Calu3 (cell line): ENCODE measurements at places on chromosomes 7 and 10. TPM values are rescaled to one million over a fixed set of nuclear protein-coding genes. Genes with fewer than 3 reads are reported as not detected.

DNA sequence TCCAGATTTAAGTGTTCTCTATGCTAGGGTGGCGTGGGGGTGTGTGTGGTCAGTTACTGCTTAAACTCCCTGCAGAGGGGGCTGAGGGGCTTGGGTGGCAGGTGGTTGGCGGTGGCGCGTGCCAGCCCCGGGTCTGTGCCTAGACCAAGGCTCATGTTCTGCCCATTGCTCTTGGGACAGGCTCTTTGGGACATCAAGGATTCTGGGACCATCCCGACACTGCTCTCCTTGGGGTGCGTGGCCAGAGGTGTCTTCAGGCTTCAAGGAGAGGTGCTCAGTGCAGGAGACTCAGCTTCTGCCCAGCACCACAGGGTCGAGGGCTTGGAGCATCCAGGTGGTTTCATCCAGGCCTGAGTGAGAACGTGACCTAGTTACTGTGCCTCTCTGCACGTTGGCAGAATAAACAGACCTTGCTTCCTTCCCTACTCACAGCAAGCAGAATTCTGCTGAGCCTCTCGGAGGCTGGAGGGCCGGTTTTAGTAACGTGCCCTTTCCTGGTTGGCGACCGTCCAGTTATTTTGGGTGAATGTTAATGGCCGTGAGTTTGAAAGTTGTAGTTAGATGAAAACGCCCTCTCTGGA lies 39.9 kb downstream of the CAMK1D start:
- H3K27me3 ChIP-seq, result peaks cover 82% of the 10 kb centered on the region
- no peaks in the 10 kb centered on the region for H3K36me3 ChIP-seq
- peak; percentile 38 for DNase-seq
- no peak overlapping the region for H3K27ac ChIP-seq
- H3K4me1 ChIP-seq, result peaks cover 9% of the 10 kb centered on the region
- H3K4me3 ChIP-seq, result no peak overlapping the region

DNA sequence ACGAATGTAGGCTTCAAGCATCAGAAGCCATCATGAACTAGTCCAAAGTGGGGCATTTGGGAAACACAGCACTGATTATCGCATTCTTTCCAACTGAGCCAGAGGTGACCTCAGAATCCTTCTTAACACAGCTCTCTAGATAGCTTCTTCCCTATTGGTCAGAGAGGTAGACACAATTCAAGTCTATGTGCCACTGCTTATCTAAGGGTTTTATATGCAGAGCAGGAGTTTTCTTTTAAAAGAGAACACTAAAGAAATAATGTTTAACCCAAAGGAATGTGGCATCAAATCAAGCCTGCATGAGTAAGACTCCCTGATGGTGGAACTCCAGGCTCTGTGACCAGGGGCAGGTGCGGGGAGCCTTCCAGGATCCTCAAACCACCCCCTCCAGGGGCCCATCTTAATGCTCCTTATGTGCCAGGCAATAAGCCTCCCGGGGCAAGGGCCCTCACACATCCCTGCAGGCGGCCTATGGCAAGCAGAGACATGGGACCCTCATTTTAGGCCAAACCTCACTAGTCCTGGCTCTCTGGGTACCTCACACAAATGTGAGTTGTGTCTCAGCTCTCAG lies 13.8 kb downstream of the HSPA12A start:
- H3K4me1 ChIP-seq, result no peaks in the 10 kb centered on the region
- no peak for DNase-seq
- H3K4me3 ChIP-seq, result no peak overlapping the region
- no peaks in the 10 kb centered on the region for H3K36me3 ChIP-seq
- H3K27ac ChIP-seq, result no peak overlapping the region

GRCh38 chr10:11853468-11853867 lies 30.3 kb downstream of the PROSER2 start:
- no peak overlapping the region for H3K27ac ChIP-seq
- H3K4me3 ChIP-seq, result no peak overlapping the region
- peaks cover 12% of the 10 kb centered on the region for H3K36me3 ChIP-seq
- H3K4me1 ChIP-seq, result no peaks in the 10 kb centered on the region

- H3K36me3 ChIP-seq, result no peaks in the 10 kb centered on the region
- H3K4me3 ChIP-seq, result no peak overlapping the region
- H3K27ac ChIP-seq, result no peak overlapping the region
Observed at GRCh38 chr7:80583901-80584300, 54.5 kb upstream of the CD36 start.

DNA sequence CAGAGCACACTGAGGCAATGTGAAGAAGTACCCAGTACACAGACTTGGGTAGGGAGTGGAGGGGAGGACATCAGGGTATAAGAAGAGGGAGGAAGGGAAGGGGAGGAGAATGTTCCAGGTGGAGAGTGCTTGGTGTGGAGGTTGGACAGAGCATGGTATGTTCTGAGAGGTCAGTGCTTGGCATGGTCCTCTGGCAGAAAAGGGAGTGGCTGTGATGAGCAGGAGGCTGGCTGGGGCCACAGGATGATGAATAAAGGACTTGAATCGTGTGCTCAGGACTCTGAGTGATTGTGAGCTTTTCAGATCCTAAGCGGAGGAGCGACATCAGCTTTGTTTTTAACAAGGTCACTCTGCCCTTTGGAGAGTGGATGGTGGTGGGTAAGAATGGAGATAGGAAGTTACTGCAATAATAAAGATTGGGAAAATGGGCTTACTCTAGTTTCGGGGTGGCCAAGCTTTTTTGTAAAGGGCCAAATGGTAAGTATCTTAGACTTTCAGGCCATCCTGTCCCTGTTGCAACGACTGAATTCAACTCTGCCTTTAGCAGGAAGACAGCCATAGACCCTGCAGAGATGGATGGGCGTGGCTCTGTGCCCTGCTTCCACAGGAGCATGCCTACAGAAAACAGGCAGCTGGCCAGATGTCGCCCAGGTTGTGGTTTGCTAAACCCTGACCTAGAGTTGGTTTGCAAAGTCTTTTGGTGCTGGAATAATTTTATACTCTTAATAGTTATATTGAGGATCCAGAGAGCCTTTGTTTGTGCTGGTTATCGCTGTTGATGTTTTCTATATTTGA lies 8.4 kb downstream of the PPP2R2D start:
- no peaks in the 10 kb centered on the region for H3K27me3 ChIP-seq
- peaks cover 31% of the 10 kb centered on the region for H3K4me1 ChIP-seq
- no peak overlapping the region for H3K4me3 ChIP-seq
- peaks cover 10% of the 10 kb centered on the region for H3K36me3 ChIP-seq
- no peak for DNase-seq
- H3K27ac ChIP-seq, result no peak overlapping the region

DNA sequence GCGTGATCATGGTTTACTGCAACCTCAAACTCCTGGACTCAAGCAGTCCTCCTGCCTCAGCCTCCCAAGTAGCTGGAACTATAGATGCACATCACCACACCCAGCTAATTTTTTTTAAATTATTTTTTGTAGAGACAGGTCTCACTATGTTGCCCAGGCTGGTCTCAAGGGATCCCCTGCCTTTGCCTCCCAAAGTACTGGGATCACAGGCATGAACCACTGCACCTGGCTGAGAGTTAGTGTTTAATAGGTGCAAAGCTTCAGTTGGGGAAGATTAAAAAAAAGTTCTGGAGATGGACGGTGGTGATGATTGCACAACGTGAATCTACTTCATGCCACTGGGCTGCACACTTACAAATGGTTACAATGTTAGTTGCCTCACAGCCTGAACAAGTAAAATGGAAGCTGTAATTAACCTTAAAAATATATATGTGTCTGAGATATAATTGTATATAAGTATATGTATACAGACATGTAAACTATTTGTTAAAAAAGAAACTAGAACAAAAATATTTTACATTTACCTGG lies 106.4 kb upstream of the ZNF438 start:
- H3K4me3 ChIP-seq, result no peak overlapping the region
- H3K27ac ChIP-seq, result no peak overlapping the region
- DNase-seq, result no peak
- no peaks in the 10 kb centered on the region for H3K4me1 ChIP-seq
- H3K27me3 ChIP-seq, result no peaks in the 10 kb centered on the region

DNA sequence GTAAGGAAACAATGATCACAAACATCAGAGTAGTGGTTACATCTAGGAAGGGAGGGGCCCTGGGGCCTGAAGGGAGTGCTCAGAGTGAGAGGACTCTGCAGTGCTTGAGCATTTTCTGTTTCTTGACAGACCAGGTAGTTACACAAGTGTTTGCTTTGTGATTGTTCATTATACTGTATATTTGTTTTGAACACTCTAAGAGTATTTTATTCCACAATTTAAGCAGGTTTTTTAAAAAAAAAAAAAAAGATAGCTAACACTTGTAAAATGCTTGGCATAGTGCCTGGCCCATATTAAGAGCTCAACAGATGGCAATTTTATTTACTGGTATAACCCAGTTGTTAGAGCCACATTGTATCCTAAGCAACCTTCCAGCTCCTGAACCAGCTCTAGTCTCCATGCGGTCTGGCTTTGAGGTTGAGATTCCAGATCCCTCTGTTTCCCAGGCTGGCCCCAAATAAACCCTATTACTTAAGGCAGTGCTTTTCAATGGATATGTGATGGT lies 20.1 kb upstream of the ATXN7L1 start:
- H3K4me3 ChIP-seq, result no peak overlapping the region
- H3K27ac ChIP-seq, result no peak overlapping the region
- no peak for DNase-seq
- H3K4me1 ChIP-seq, result no peaks in the 10 kb centered on the region
- peaks cover 4% of the 10 kb centered on the region for H3K36me3 ChIP-seq
- no peaks in the 10 kb centered on the region for H3K27me3 ChIP-seq

DNA sequence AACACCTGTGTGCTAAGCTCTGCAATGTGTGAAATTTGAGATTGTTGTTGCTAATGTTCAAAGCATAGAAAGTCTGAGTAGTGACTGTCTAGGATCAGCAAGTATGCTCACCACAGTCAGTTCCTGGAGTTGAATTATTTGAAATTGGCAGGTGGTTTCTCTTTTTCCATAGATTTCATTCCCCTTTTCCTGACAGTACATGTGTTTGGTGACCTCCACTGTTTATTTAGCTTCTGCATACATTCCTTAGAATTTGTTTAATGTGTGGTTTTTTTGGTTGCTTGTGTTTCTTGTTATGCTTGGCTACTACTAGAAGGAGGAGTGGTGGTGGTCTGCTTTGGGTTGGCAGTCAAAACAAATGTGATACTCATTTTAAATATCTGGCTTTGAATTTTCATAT lies 52.3 kb downstream of the FOXP2 start:
- no peaks in the 10 kb centered on the region for H3K4me1 ChIP-seq
- no peak overlapping the region for H3K27ac ChIP-seq
- H3K27me3 ChIP-seq, result no peaks in the 10 kb centered on the region
- no peak overlapping the region for H3K4me3 ChIP-seq
- H3K36me3 ChIP-seq, result no peaks in the 10 kb centered on the region
- no peak for DNase-seq

DNA sequence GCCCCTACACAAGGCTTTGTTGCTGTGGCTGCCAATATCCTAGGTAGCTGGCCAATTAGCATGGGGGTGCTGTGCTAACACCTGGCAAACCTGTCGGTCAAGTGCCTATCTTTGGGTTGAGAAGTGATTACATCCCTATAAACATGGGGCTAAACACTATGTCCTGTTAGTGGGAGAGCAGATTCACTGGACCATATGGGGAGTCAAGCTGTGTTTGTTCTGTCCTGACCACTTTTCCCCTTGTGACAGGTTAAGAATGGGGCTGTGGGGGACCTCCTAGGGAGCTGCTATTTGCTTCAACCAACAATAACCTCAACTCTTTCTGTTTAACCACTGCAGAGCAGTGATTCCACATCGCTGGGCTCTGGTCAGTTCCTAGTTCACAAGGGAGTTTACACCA lies 151.5 kb upstream of the AOAH start:
- H3K36me3 ChIP-seq, result no peaks in the 10 kb centered on the region
- peaks cover 19% of the 10 kb centered on the region for H3K27me3 ChIP-seq
- H3K4me1 ChIP-seq, result no peaks in the 10 kb centered on the region
- no peak overlapping the region for H3K27ac ChIP-seq
- H3K4me3 ChIP-seq, result no peak overlapping the region
- peak; percentile 22 for DNase-seq

- H3K4me1 ChIP-seq, result peaks cover 76% of the 10 kb centered on the region
- H3K27me3 ChIP-seq, result no peaks in the 10 kb centered on the region
- no peak overlapping the region for H3K4me3 ChIP-seq
- H3K27ac ChIP-seq, result peak overlapping the region; percentile 80
Observed at GRCh38 chr10:72255977-72256729, 17.6 kb upstream of the DDIT4 start.

DNA sequence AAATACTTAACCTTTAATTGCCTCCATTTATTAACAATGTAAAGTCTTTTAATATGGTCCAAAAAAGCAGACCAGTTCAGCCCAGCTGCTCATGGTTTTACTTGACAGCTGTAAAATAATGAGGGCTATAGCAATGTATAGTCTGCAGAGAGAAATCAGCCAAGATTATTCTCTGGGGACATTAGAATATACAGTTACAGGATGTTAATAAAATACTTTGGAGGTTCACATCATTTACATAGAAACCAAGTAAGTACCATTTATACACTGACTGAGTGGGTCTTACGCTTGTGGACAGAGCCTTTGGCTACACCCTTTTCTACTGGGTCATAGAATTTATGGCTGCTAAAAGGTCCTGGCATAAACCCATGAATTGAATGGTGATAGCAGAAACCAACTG lies 340.7 kb upstream of the CELF2 start:
- no peak overlapping the region for H3K4me3 ChIP-seq
- no peaks in the 10 kb centered on the region for H3K4me1 ChIP-seq
- H3K27me3 ChIP-seq, result no peaks in the 10 kb centered on the region
- H3K27ac ChIP-seq, result no peak overlapping the region
- DNase-seq, result no peak

- no peak for DNase-seq
- H3K27me3 ChIP-seq, result no peaks in the 10 kb centered on the region
- no peak overlapping the region for H3K27ac ChIP-seq
Observed at GRCh38 chr7:105122619-105123018, 108.6 kb downstream of the KMT2E start.

DNA sequence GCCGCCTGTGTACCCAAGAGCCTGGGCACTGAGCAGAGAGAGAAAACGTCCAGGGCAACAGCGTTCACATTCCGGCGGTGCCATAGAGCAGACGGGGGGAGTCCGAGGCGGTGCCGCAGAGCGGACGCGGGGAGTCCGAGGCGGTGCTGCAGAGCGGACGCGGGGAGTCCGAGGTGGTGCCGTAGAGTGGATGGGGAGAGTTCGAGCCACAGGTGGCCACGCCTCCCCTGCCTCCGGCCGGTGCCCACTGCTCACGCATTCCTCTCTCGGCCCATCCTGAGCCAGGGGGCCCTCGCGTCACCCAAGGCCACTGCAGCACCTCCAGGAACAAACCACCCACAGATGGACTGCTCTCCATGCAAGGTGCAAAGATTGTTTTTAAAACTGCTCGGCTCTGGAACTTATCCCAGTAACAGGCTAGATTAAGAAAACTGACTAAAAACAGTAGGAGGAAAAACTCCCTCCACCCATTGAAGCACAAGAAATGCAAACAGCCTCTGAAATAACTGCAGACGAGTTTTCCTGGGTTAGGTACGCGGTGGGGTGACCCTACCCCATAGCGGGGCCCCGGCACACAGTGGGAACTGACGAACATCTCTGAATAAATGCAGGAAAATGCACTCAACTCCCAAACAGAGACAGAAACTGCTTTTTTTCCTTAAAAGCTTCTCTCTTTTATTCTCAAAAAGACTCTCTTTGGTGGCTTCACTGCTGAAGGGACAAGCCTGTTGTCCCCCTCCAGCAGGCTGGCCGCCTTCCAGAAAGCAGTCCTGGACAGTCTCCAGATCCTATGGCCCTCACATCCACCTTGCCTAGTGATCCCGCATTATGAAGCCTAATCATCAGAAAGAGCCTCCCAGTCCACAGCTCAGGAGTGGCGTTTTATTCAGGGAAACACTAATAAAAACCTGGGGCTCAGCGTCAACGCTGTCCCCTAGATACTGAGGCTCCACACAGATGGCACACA lies 55.9 kb downstream of the DIP2C start:
- no peak overlapping the region for H3K27ac ChIP-seq
- H3K27me3 ChIP-seq, result no peaks in the 10 kb centered on the region
- no peak for DNase-seq
- H3K36me3 ChIP-seq, result no peaks in the 10 kb centered on the region
- H3K4me1 ChIP-seq, result no peaks in the 10 kb centered on the region
- H3K4me3 ChIP-seq, result no peak overlapping the region

The SPDYE16 gene
- total RNA-seq, result not detected in 2 replicates

The KLHL7 gene
- 35.2 and 37.8 TPM in 2 replicates for total RNA-seq

The COL13A1 gene
- 0.24 TPM in 1 of 2 replicates, not detected in the other for total RNA-seq

The XRCC2 gene
- total RNA-seq, result 22.1 and 23.1 TPM in 2 replicates

The MSMB gene
- total RNA-seq, result 2.4 and 7.4 TPM in 2 replicates
